ENCODE measurements at places on chromosomes 3 and 15. TPM values are rescaled to one million over a fixed set of nuclear protein-coding genes. Genes with fewer than 3 reads are reported as not detected.

ZPLD1 gene
- not detected for total RNA-seq

GRCh38 chr3:194584866-194585265, 48.4 kb downstream of the TMEM44 start:
- no peaks in the 10 kb centered on the region for H3K4me1 ChIP-seq
- no peaks in the 10 kb centered on the region for H3K27me3 ChIP-seq
- no peak for DNase-seq
- no peak overlapping the region for H3K27ac ChIP-seq
- no peak overlapping the region for H3K4me3 ChIP-seq

DNA sequence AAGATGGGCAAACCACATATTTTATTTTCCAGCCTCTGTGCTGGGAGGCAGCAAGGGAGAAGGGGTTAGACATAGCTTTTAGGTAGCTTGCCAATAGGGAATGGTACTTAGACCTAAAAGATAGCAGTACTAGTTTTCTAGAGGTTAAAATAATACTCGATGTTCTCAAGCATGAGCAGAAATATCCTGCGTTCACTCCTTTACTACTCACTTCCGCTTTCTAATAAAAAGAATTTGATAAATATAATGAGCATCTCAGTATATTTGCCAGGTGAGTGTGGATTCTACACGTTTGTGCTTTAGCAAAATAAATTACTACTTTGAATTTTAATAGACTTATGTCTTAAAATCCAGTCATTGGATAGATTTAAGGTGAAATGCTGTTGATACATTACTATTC, 39.4 kb upstream of the CD47 start:
- DNase-seq = no peak
- H3K27me3 ChIP-seq = no peaks in the 10 kb centered on the region
- H3K27ac ChIP-seq = no peak overlapping the region

- no peak overlapping the region for H3K4me3 ChIP-seq
- DNase-seq = no peak
- H3K27me3 ChIP-seq = no peaks in the 10 kb centered on the region
These were observed 3.7 kb downstream of the FSTL1 start for GRCh38 chr3:120446891-120447668.

GRCh38 chr3:125057186-125057850, 1.5 kb upstream of the HEG1 start:
- H3K4me1 ChIP-seq = peaks cover 11% of the 10 kb centered on the region
- H3K27ac ChIP-seq = no peak overlapping the region
- H3K4me3 ChIP-seq = no peak overlapping the region

- H3K36me3 ChIP-seq = no peaks in the 10 kb centered on the region
- H3K27me3 ChIP-seq = no peaks in the 10 kb centered on the region
- H3K4me1 ChIP-seq = no peaks in the 10 kb centered on the region
- no peak for DNase-seq
- no peak overlapping the region for H3K4me3 ChIP-seq
These were observed 30.5 kb downstream of the RNF13 start for GRCh38 chr3:149843502-149843901.

Data from H1 (cell line).